ENCODE measurements at places on chromosomes 2 and 18. TPM values are rescaled to one million over a fixed set of nuclear protein-coding genes. Genes with fewer than 3 reads are reported as not detected.
A peak's percentile ranks its signal among the peaks of the same experiment; 100 is the strongest.

GRCh38 chr2:171893196-171893823 lies 734 bp downstream of the SLC25A12 start:
- no peak for DNase-seq

GRCh38 chr2:235958931-235959410 lies 209.2 kb downstream of the GBX2 start:
- DNase-seq, result no peak

GRCh38 chr2:232444409-232445148 lies 11.4 kb upstream of the ALPI start:
- DNase-seq, result no peak

Gene GAD1
- polyA plus RNA-seq, result 0.94 TPM

GRCh38 chr2:64214281-64215115 lies 70.3 kb upstream of the PELI1 start:
- peak; percentile 18 for DNase-seq

- no peak for DNase-seq
Measured at GRCh38 chr18:47953471-47953931, 23.0 kb upstream of the SMAD2 start.

- DNase-seq, result no peak
Measured at GRCh38 chr18:62318228-62319180, 6.6 kb upstream of the TNFRSF11A start.

Gene RAD51AP2
- polyA plus RNA-seq, result 0.69 TPM

- DNase-seq, result no peak
Measured at GRCh38 chr18:40037356-40037755, 1917.7 kb upstream of the PIK3C3 start.

Gene TXNDC2
- 0.12 TPM for polyA plus RNA-seq

Gene FECH
- polyA plus RNA-seq, result 42.3 TPM

GRCh38 chr2:11521775-11522174 lies 12.1 kb upstream of the GREB1 start:
- DNase-seq, result no peak

DNA sequence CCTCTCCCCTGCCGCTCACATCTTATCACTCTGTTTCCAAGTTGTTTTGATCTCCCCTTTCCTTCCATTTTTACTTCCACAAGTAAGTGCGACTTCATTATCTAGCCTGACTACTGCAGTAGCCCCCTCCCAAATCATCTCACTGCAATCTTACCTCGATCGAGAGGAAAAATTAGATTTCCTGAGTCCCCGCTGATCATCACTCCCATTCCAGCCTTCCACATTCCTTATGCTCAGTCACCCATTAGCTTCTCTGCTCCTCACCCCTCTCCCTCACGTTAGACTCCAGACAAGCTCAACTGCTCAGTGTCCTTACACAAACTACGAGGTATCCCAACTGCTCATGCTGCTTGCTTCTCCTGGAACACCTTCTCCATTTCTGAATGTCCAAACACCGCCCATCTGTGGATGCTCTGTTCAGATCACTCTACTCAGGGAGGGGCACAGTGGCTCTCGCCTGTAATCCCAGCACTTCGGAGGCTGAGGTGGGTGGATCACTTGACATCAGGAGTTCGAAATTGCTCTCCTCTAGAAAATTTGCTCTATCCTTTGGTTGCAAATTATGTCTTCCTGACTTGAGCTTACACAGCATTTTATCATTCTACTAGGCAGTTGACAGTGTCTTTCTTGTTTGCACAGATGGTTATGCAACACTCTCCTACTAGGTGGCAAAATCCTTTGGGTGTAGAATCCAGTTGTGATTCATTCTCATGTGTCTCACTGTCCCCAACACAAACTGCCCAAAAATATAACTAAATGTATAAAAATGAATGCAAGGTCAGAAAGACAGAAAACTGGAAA lies 96.5 kb downstream of the INO80D start:
- DNase-seq, result no peak

Gene NEU2
- polyA plus RNA-seq, result not detected

DNA sequence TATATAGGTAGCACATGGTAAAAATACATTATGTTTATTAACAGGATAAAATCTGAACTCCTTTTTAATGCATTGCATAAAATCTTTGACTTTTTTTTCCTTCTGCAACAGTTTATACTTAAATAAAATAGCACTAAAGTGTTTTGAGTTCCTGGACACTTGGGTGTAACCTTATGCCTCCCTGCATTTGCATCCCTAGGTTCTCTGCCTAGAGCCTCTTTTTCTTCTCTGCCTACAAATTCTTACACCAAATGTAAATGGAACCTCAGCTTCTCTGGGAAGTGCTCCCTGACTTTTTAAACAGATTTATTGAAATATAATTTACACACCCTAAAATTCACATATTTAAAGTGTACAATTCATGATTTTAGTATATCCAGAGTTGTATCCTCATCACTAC lies 1017.6 kb downstream of the CNTNAP5 start:
- no peak for DNase-seq

- DNase-seq, result no peak
Measured at GRCh38 chr2:220531216-220531615, 903.8 kb downstream of the SLC4A3 start.
